ENCODE measurements at places on chromosomes 6 and 20.
A peak's percentile ranks its signal among the peaks of the same experiment; 100 is the strongest.

DNA sequence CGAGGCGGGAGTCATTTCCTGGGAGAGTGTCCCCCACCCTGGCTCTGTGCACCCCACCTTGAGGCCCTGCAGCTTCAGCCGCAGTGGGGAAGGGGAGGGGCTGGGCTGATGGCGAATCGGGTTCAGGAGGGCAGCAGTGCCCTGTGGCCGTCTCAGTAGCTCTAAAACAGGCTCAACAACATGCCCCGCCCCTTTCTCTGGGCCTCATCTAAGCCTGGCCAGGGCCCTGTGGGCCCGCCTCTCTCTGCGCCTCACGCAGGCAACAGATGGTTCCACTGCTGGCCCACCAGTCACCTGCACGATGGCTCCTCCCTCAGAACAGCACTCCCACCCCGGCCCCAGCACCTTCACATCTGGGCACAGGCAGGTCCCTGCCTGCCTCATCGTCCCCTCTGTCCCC lies 30.2 kb downstream of the CHRNA4 start:
- no peak for DNase-seq

DNA sequence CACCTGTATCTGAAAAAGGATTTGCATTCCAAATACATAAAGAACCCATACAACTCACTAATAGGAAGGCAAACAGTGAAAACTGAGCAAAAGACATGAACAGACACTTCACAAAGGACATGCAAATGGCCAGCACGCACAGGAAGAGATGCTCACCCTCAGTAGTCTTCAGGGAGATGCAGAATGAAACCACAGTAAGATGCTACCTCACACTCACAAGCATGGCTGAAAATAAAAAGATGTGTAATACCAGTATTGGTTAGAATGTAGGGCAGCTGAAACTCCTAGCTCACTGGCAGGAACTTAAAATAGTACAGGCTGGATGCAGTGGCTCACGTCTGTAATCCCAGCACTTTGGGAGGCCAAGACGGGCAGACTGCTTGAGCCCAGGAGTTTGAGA lies 64.6 kb downstream of the SNX5 start:
- no peak for DNase-seq

- DNase-seq = no peak
These were observed 114.5 kb upstream of the SCGN start for GRCh38 chr6:25537349-25538018.

GRCh38 chr6:169086020-169086419 lies 167.6 kb downstream of the THBS2 start:
- no peak for DNase-seq

DNA sequence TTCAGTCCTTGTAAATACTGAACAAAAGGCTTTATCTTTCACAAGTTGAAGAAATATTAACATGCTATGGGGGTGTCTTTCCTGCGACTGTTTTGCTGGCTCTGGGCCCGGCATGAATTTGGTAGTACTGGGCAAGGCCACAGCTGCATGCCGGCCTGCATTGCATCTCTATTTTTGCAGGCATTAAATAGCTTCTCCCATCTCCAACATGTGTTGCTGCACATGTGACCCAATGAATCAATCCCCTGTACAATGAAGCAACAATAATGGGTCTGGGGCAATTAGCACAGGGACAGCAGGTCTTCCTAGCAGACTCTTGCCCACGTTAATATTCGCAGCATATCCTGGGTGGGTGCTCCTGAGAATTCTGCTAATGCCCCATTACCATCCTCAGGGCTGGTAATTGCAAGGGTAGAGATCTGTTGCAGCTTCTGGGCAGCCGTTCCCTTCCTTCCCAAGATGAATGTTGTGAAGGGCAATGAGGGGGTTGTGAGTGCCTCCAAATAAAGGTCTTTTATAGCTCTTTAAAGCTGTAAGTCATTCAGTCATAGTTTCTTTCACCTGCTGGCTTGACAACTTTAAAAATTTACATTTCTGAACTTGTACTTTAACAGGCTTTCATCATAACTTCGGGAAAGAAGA lies 24.3 kb upstream of the CDYL start:
- DNase-seq = no peak

DNA sequence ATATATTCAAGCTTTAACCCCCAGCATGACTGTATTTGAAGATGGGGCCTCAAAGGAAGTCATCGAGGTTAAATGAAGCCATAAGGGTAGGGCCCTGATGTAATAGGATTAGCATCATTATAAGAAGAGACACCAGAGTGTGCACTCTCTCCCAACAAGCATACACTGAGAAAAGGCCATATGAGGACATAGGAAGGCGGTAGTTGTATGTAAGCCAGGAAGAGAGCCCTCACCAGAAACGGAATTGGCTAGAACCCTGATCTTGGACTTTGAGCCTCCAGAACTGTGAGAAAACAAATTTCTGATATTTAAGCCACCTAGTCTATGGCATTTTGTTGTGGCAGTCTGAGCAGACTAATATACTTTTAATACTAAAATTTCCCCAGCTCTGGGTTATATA lies 150.1 kb upstream of the STXBP5 start:
- DNase-seq = no peak

- DNase-seq = no peak
These were observed 13.6 kb upstream of the GOPC start for GRCh38 chr6:117615750-117616390.

DNA sequence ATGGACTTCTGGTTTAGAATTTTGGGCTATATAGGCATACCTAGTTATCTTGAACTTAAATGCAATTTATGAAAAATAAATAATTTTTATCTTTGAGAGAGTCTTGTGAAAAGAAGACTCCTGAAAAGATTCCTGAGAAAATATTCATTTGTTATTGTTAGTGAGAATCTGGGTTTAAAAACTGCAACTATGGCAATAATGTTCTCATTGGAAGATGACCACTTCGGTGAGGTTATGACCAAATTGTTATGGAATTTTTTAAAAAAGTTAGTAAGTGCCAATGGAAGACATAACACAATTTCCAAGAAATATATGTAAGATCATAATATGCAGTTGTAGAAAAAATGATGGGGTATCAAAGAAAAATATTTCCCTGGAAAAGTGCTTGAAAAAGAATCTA lies 46.3 kb downstream of the GRIK2 start:
- no peak for DNase-seq

- DNase-seq = no peak
These were observed 87.8 kb upstream of the ARMC2 start for GRCh38 chr6:108760126-108761050.

GRCh38 chr6:158868890-158869825 lies 50.0 kb upstream of the EZR start:
- no peak for DNase-seq

- DNase-seq = no peak
These were observed 61.2 kb downstream of the IGF2R start for GRCh38 chr6:160030103-160030502.

- no peak for DNase-seq
These were observed 201.5 kb downstream of the ZFAND3 start for GRCh38 chr6:38021029-38021428.

DNA sequence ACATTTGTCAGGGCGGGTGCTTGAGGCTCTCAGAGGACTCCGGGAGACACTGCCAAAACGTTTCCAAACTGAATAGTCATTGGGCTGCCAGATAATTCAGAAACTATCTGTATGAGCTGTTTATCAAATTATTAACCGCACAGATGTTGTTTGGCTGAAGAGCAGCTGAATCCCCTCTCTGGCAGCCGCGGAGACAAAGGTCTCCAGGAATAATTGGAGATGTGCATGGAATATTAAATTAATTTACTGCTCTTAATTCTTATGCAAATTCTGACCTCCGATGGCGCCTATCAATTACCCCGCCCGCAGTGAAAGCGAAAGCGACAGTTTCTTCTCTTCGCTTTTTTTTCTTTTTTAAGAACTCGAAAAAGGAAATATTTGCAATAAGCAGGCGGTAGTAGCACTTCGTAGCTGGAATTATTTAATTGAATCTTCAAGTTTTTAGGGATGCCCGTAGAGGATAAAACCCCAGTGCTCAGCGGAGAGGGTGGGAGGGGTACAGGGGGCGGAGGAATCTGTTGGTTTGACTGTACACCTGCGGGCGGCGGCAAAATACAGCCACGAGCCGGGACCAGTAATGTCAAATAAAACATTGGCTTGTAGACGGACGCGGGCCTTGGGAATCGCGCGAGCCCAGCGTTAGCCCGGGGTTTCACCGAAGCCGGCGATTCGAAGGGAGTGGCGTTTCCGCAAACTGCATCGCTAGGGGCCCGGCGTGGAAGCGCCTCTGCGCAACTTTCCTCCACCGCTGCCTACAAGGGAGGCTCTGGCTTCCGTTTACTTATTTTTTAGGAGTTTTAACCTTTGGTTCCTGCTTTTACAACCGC lies 6.2 kb downstream of the LINC00237 start:
- DNase-seq = peak; percentile 48

GRCh38 chr20:56371977-56372376 lies 13.2 kb downstream of the FAM210B start:
- no peak for DNase-seq

DNA sequence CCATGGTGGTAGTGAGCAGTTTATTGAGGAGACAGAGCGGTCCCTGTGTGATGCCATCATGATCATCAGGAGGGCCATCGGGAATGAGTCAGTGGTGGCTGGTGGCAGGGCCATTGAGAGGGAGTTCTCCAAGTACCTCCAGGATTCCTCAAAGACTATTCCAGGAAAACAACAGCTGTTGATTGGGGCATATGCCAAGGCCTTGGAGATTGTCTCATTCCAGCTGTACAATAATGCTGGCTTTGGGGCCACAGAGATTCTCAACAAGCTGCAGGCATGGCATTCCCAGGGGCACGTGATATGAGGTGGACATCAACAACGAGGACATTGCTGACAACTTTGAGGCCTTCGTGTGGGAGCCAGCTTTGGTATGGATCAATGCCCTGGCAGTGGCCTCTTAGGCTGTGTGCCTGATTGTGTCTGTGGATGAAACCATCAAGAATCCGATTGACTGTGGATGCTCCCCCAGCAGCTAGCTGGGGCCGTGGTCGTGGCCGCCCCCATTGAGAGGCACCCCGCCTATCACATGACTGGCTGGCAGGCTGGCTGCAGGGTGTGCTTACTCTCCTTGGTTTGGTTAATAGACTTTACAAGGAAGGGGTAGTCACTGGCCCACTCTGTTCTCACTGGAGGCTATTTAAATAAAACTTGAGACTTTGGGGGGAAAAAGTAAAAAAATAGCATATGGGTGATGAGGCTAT lies 16.7 kb downstream of the RAET1E start:
- no peak for DNase-seq

DNA sequence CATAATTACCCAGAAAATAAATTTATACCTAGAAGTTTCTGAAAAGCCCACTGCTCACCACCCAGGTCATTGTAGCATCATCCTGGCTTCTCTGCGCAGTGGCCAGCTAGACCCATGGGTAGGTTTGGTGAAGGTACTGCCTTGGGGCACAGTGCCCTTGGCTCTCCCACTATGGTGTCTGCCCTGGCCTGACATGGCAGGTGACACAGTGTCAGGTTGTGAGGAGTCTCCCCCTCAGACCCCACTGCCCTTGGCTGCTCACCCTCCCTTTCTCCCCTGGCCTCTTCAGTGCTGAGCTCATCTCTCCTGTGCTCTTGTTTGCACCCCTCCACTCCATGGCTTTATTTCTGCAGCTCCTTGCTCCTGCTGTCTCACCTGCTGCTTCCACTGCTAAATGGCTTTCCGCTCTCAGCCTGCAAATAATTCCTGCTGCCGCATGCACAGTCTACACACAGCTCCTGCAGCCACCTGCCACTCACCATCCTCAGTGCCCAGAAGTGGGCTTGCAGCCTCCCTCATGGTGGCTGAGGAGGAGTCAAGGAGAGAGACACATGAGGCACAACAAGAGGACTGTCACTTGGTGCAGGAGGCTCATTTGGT lies 313.4 kb upstream of the MOCS1 start:
- no peak for DNase-seq

DNA sequence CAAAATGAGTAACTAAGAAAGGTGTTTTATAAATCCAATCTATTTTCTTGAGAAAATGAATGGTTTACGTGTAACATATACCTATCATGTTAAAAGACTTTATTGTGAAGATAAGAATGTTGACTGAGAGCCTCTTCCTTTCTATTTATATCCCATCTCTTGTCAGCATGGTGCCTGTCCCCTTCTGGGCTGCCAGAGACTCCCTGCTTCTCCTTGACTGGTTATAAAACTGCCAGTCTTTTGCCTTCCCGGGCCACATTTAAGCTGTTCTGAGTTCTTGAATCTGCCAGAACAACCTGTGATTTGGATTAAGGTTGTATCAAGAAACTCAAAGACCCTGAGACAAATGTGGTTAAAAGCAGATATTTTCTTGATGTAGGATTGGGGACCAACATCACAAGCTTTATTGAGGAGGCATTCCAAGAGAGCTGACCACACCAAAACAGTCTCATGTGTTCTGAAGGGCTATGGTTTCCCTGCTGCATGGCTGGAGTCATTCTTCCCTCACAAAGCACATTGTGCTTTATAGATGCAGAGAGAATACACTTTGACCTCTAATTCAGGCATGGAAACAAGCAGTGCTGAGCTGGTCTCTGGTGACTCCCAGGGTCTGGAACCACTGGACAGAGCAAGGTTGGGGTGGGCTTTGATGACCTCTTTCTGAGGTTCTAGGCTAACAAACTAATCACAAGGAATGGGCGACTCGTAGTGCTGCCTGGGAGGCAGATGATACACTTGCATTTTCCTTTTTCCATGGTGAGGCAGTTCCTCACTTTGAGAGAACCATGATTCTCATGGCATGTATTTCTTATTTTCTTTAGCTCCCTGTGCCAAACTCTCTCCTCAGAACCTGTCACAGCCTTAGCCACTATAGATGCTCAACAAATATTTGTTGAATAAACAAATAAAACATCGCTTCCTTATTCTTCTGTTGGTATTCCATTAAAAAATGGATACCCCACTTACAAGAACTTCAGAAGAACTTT lies 205.0 kb upstream of the PREP start:
- no peak for DNase-seq

DNA sequence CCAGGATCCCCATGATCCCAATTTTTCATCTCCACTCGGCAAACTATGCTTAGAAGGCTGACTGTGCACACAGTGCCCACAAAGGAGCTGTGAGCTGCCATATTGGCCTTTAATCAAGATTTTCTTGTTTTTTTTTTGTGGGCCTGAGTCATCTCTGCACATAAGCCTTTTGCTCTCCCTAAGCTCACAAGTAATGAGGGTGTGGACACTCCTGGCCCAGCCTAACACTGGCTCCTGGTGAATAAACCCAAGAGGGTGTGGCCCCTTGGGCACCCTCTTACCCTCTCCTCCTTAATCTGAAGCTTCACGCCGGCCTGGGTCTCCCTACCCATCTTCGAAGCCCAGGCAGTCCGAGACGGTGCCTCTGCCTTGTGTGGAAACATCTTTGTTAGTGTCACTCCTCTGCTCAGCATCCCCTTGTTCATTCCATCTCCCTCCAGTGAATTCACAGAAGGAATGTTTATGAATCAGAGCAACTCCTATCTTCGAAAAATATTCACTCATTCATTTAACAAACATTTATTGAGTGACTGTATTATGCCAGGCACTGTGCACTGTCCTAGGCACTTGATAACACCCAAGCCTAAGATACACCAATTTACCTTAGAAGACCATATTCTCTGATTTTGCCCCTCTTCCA lies 22.2 kb upstream of the MRPS10 start:
- DNase-seq = no peak

- DNase-seq = peak; percentile 54
These were observed 36.3 kb upstream of the TGM2 start for GRCh38 chr20:38201356-38201755.

All from CD4-positive, alpha-beta T cell treated with Interleukin-1 beta for 1 hour (primary cell).